Breast epithelium (tissue), 4 donors: ENCODE measurements at places on chromosomes 3 and 15. TPM values are rescaled to one million over a fixed set of nuclear protein-coding genes. Genes with fewer than 3 reads are reported as not detected.

DNA sequence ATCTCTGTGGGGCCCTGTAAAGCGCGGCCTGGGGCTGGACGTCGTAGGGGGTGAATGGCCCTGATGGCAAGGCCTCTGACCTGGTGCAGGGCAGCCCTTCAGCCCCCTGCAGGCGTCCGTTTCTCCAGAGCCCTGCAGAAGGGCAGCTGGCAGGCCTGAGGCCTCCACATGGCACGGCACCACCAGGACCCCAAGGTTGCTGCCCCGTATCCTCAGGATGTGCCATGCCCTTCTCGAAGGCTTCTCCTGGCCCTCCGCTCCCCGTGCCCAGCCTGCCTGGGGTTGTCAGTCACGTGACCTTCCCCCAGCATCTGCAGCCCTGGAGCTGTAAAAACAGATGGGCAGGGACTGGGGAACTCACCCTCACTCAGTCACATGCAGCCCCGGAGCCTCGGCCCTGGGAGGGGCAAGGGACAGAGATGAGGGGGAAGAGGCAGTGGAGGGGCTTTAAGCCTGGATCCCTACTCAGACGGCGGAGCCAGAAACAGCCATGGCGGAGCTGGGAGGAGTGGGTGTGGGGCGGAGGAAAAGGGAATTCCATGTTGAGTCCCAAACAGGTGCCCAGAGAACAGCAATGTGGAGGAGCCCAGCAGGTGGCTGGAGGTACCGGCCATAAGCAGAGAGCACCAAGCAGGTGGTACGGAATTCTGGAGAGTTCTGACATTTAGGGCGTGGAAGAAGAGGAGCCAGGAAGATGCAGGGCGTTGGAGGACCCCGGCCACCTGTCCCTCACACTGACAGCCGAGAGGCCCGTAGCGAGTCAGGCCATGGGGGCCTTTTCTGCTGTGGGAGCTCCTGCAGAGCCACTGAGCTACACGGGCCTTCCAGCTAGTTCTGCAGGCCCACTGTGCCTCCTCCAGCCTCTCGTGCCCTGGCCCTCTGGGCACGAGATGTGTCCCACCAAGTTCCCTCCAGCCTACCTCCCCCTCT, 193.1 kb downstream of the XXYLT1 start:
- no peak for DNase-seq

- no peak for DNase-seq
Observed at GRCh38 chr15:47570044-47570443, 147.3 kb upstream of the SEMA6D start.

DNA sequence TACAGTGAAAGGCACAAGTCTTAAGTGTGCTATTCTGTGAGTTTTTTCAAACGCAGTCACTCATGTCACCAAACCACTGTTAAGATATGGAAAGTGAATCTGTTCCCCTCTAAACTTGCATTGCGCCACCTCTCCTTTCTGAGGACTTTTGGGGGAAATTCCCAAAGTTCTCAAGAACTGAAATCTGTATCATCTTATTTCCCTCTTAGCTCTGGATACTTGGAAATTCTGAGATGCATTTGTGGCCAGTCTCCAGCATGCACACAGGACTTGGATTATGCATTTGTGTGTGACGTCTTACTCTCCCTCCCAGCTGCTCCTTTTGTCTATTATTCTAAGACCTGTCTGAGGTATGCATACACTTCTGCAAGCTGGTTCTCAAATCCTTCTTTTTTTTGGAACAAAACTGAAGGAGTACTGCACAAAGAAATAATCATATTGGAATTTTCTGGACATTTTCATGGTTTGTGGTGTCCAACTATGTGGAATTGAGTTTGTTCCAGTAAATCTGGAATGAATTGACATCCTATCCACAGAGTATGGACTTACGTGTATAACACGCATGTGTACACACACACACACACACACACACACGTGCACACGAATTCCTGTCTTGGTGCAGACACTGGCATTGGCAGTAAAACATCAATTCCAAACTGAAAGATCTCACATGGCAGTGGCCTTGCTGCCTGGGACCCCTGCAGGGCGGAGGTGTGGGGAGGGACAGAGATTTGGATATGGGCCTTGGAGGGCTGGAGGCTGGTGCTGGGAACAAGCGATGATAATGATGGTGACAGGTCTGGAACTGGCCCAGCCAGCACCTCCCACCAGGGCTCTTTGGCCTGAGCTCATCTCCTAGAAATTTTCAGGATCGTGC, 8.2 kb upstream of the LCTL start:
- no peak for DNase-seq

Gene MKRN3
- total RNA-seq, result not detected

GRCh38 chr3:94431876-94432570, 369.2 kb downstream of the NSUN3 start:
- no peak for DNase-seq

GRCh38 chr3:101633186-101633585, 43.7 kb downstream of the ZBTB11 start:
- DNase-seq, result no peak

Gene PRTG
- 5.8 TPM for total RNA-seq

- DNase-seq, result no peak
Observed at GRCh38 chr3:13627681-13628080, 78.8 kb downstream of the FBLN2 start.

GRCh38 chr3:61648481-61648880, 87.1 kb downstream of the PTPRG start:
- no peak for DNase-seq

- DNase-seq, result no peak
Observed at GRCh38 chr3:52507359-52507758, 12.2 kb downstream of the STAB1 start.

DNA sequence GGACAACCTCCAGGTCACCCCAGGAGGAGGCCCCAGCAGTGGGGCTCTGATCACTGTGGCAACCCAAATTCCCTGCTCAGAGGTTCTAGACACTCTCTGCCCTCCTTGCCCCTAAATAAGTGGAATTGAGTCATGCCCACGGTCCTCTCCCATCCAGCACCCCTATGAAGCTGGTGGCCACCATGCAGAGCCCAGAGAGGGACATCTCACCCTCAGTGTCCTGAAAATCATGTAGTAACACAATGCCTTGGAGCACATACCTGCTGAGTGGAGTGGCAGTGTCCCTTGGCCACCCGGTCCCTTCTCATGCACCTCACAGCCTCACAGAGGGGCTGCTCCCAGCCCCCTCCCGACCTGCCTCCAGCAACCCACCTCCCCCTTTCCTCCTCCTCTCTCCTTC, 114.3 kb upstream of the MEF2A start:
- DNase-seq, result no peak

Gene TUSC7
- total RNA-seq, result not detected
